Stimulated activated CD4-positive, alpha-beta T cell treated with anti-CD3 and anti-CD28 coated beads, Interleukin-1b, Interleukin-23, amount 100 ng/mL, for 4 hours (primary cell): ENCODE measurements at places on chromosomes 7 and 10.

GRCh38 chr10:84990713-84991112 lies 662.3 kb downstream of the CCSER2 start:
- DNase-seq = no peak

GRCh38 chr7:37984750-37985390 lies 64.4 kb downstream of the EPDR1 start:
- DNase-seq = no peak

DNA sequence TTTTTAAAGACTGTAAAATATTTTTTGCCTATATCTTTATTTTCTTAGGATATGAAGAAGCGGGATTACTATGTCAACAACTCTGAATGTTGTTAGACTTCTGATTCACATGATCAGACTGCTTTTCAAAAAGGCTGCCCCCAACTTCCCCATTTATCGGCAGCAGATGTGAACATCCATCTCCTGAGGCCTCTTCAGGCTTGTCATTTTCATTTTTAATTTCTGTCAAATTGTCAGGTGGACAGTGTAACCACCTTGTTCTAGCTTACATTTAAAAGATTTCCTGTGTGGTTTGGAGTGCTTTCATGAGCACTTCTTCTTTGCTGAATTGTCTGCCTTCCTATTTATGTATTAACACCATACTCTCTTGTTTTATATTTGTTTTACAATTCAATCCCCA lies 78.8 kb upstream of the GSDME start:
- no peak for DNase-seq

GRCh38 chr7:107931740-107932515 lies 40.9 kb downstream of the DLD start:
- no peak for DNase-seq

DNA sequence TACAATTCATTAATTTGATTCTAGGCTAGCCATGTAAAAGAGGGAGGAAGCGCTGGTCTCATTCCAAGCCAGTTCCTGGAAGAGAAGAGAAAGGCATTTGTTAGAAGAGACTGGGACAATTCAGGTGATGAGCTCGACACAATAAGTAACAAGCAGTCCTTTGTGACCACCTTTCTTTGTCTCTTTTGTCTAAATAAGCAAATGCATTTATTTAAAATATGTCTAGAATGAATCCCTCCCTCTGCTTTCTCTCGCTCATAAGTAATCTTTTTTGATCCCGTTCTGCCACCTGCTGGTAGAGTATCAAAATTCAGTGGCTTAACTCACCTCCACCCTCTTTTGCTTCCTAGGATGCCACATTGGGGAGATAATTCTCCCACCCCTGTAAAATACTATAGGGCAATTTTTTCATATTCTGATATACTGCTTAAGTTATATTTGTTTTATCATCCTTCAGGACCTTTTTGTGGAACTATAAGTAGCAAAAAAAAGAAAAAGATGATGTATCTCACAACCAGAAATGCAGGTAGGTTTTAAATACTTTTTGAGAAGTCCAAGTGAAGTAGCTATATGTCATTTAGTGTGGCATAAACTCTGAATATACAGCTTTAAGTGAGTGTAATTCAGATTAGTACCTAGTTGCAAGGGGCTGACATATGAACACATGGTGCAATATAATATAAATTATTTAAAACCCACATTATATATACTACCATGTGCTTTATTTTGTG lies 91.5 kb downstream of the GSDME start:
- DNase-seq = no peak

DNA sequence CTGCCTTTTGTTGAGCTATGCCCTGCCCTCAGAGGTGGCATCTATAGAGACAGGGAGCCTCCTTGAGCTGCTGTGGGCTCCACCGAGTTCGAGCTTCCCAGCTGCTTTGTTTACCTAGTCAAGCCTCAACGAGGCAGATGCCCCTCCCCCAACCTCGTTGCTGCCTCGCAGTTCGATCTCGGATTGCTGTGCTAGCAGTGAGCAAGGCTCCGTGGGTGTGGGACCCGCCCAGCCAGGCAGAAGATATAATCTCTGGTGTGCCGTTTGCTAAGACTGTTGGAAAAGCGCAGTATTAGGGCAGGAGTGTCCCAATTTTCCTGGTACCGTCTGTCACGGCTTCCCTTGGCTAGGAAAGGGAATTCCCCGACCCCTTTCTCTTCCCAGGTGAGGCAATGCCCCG lies 88.4 kb upstream of the CDK6 start:
- no peak for DNase-seq

DNA sequence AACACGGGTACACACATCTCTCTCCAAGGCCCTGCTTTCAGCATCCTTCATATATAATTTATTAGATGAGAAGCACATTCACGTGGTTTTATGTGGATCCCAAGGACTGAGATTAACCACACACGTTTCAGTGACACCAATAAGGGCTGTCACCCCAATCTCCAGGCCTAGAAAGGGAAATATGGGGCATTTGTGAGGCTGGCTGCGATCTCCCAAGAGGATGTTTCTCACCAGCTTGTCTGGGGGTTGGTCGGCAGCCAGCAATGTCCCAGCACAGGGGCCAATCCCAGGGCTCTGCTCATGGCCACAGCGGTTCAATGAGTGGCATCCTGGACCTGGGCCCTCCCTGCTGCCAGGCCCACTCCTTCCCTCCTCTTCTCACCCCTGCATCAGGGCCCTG lies 115.5 kb downstream of the ITIH5 start:
- no peak for DNase-seq
